CD4-positive, CD25-positive, alpha-beta regulatory T cell (primary cell): ENCODE measurements at places on chromosomes 13 and 19. TPM values are rescaled to one million over a fixed set of nuclear protein-coding genes. Genes with fewer than 3 reads are reported as not detected.

The CD37 gene
- total RNA-seq = 351 TPM

The ZNF260 gene
- total RNA-seq = 3.2 TPM

DNA sequence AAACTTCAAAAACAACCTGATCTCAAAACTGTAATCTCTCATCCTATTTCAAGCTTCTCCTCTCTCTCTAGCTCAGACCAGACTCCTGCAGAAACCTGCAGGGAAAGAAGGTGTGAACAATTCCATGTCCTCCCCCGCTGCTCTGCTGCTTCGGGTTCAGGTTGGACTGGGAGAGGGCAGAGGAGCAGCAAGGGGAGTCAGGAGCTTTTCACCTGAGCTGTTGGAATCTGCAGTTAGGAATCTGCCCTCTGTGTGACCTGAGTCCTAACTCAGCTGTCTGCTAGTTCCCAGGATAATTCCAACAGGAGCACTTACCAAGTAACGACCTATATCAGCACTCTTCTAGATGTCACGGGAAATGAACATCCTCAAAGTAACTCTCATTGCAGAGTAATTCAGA is 118.3 kb downstream of the DNAJC15 start:
- H3K4me3 ChIP-seq = no peak overlapping the region
- no peak overlapping the region for H3K27ac ChIP-seq
- DNase-seq = no peak
- H3K27me3 ChIP-seq = no peaks in the 10 kb centered on the region
- H3K4me1 ChIP-seq = no peaks in the 10 kb centered on the region
- no peaks in the 10 kb centered on the region for H3K36me3 ChIP-seq

- no peak overlapping the region for H3K27ac ChIP-seq
- H3K4me1 ChIP-seq = no peaks in the 10 kb centered on the region
- no peak overlapping the region for H3K4me3 ChIP-seq
- peaks cover 22% of the 10 kb centered on the region for H3K36me3 ChIP-seq
- H3K27me3 ChIP-seq = no peaks in the 10 kb centered on the region
- no peak for DNase-seq
Measured at GRCh38 chr13:74367193-74367592, 233.0 kb upstream of the KLF12 start.

- peaks cover 70% of the 10 kb centered on the region for H3K4me1 ChIP-seq
- peak overlapping the region; percentile 92 for H3K27ac ChIP-seq
- peak overlapping the region; percentile 79 for H3K4me3 ChIP-seq
Measured at GRCh38 chr19:29714371-29714952, 599 bp downstream of the C19orf12 start.

DNA sequence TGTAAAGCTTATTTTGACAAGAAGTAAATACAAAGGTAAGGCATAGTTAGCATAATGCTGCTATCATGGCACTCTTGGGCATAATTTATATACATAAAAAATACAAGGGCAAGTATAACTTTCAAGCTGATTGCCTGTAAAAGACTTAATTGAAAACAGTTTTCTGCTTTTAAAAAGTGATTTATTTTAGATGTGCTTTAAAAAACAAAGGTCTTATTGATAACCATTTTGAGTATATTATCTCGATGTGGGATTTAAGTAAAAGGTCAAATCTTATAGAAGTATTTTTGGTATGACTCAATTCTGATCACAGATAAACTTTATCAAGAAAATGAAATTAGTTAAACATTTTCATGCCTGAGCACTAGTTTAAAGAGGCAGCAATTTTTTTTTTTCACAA is 175.8 kb downstream of the KCNRG start:
- H3K27ac ChIP-seq = no peak overlapping the region
- no peak for DNase-seq
- H3K36me3 ChIP-seq = no peaks in the 10 kb centered on the region
- peak overlapping the region; percentile 5 for H3K4me3 ChIP-seq
- no peaks in the 10 kb centered on the region for H3K27me3 ChIP-seq

GRCh38 chr13:29676535-29676934 is 81.0 kb upstream of the SLC7A1 start:
- no peaks in the 10 kb centered on the region for H3K36me3 ChIP-seq
- no peak for DNase-seq
- H3K27me3 ChIP-seq = peaks cover 3% of the 10 kb centered on the region
- H3K4me1 ChIP-seq = no peaks in the 10 kb centered on the region

DNA sequence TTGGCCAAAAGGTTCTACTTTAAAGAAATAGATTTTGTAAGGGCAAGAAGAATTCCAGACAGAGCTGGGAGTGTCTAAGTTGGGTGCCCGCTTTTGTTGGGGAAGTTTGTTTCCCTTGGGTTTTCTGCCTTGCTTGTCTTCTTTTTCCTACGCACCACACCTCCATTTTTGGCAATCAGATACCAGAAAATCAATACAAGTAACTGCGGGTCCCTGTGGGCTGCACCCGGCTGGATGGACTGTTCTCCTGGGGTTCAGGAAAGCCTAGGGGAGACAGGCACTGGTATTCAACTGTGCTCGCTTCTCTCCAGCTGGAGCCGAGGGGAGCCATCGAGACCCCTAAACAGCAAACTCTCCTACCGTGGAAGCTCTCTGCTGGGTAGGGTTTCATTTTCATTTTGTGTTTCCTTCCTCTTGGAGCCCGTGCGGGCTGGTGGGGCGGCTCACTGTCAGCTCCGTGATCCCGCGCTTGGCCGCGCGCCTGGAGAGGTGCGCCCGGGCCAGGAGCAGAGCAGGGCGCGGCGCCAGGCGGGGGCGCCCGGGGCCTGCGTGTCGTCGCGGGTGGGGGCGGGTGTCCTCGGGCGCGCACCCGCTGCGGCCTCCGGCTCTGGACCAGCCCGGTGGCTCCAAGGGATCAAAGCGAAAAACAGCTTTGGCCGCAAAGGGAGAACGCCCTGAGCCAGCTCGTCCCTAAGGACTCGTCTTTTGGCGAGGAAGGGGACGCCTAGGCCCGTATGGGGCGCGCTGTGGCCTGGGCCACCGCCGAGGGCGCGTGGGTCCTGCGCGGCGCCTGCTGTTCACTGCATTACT is 347.2 kb downstream of the ZNF536 start:
- H3K27ac ChIP-seq = no peak overlapping the region
- peaks cover 9% of the 10 kb centered on the region for H3K4me1 ChIP-seq
- DNase-seq = peak; percentile 11
- H3K4me3 ChIP-seq = peak overlapping the region; percentile 67

GRCh38 chr13:73334445-73334844 is 275.6 kb downstream of the KLF5 start:
- DNase-seq = no peak
- no peaks in the 10 kb centered on the region for H3K4me1 ChIP-seq
- H3K27ac ChIP-seq = no peak overlapping the region
- H3K4me3 ChIP-seq = no peak overlapping the region
- H3K36me3 ChIP-seq = no peaks in the 10 kb centered on the region

DNA sequence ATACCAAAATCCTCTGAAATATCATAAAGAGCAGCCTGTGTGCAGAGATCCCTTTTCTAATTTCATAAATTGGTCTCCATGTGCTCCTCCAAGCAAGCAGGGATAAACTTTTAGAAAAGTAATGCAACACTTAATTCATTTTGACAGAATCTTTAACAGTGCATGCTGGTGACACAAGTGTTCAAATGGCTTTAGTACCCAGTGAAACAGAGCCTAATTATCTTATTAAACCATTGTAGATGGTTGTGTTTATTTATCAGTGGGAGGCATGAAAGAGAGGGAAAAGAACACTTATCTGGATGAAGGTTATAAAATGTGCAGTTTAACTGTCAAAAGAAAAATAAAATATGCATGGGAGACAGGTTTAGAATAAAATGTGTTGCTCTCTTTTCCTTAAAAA is 945.0 kb upstream of the PCDH20 start:
- no peak overlapping the region for H3K27ac ChIP-seq
- H3K27me3 ChIP-seq = no peaks in the 10 kb centered on the region
- no peak overlapping the region for H3K4me3 ChIP-seq
- no peaks in the 10 kb centered on the region for H3K4me1 ChIP-seq
- no peaks in the 10 kb centered on the region for H3K36me3 ChIP-seq

DNA sequence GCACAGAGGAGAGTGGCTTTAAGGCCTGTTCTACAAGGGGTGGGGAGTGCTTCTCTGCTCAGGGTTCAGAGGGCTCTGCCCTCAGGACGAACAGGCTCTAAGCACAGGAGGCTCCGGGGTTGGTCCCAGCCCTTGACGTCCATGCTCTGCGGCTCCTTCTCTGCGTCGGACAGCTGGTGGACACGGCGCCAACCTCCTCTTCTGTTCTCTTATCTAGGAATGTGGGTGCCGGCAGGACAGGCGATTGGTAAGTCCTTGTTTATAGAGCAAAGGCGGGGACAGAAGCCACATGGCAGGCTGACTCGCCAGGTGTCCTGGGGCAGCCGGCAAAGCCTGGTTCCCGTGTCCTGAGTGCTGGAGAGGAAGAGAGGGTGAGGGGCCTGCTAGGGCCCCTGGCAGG is 8.4 kb upstream of the RPS15 start:
- no peaks in the 10 kb centered on the region for H3K27me3 ChIP-seq
- no peak for DNase-seq
- peaks cover 82% of the 10 kb centered on the region for H3K36me3 ChIP-seq
- H3K27ac ChIP-seq = no peak overlapping the region
- H3K4me1 ChIP-seq = no peaks in the 10 kb centered on the region

DNA sequence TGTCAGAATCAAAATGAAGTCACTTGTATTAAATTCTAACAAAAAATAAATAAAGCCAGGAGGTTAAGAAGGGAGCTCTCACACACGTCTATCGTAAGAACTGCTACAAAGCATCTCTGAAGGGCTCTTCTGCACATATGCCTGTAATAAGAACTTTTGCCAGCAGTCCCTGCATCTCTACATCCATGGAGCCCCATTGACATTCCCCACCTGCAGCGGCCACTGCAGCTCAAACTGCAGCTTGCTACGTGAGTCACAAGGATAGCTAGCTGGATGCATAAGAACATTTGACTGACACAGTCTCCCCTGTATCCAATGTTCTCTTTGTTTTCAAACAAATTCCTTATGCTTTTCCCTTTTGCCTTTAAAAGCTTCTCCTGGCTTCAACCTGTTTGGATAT is 68.3 kb downstream of the DNAJC3 start:
- DNase-seq = no peak
- H3K27ac ChIP-seq = no peak overlapping the region
- no peaks in the 10 kb centered on the region for H3K27me3 ChIP-seq
- H3K4me1 ChIP-seq = peaks cover 9% of the 10 kb centered on the region
